T47D (cell line): ENCODE measurements at places on chromosomes 3 and 15.

DNA sequence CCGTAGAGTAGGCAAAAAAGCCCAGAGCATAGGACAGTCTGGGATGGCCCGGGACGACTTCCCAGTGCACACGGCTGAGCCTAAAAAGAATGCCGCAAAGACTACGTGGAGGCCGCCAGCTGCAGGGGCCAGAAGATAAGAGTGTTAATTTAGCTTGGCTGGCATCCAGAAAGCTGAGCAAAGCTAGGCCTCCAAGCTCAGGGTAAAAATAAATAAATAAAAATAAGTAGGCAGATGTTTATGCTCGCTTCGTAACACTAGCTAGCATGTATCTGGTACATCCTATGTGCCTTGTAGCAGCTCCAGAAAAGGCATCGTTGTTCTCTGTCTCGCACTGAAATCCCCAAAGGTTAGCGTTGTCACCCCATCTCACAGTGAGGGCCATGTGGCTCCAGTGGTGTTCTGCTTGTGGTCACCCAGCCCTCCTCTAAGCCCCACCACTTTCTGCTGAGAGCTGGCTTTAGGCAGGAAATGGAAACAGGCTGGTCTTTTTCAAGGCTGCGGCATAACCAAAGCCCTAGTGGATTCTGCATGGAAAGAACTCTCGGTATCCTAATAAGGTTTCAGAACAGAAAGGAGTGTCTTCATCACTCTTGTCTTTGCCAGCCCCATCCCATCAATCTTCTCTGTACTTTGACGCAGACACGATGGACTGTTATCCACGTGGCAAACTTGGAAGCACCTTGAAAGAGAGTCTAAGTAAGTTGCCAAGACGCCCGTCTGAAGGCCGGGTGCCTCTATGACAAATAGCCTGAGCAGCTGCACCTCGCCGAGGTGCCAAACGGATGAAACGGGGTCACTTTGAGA lies 58.1 kb upstream of the MEF2A start:
- DNase-seq, result no peak

DNA sequence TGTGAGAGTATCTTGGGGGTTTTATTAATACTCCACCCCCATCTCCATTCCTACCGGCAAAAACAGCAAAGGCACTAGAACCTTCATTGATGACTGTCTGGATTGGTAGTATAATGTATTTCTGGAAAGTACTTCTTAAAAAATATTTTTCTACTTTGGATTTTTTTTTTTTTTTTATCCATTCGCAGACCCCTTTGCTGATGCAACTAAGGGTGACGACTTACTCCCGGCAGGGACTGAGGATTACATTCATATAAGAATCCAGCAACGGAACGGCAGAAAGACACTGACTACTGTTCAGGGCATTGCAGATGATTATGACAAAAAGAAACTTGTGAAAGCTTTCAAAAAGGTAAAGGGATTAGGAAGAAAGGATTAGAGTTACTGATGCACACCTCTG lies 1.2 kb downstream of the EIF1B start:
- DNase-seq, result no peak

DNA sequence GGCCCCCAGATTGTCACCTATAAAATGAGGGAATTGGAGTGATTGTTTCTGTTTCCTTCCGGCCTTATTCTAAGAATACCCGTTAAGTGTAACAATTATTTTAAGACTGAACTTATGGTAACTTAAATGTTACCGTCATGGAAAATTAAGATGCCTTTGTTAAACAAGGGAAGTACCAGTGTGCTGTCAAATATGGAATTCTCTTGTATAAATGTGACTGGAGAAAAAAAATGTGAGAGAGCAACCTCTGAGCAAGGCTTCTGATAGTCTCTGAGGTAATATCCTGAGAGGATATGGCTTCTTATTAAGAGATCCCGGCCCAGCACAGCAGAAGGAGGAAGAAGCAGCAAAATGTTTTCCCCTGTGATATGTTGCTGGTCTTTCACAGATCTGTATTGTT lies 480.7 kb upstream of the ADAMTS9 start:
- DNase-seq, result no peak

DNA sequence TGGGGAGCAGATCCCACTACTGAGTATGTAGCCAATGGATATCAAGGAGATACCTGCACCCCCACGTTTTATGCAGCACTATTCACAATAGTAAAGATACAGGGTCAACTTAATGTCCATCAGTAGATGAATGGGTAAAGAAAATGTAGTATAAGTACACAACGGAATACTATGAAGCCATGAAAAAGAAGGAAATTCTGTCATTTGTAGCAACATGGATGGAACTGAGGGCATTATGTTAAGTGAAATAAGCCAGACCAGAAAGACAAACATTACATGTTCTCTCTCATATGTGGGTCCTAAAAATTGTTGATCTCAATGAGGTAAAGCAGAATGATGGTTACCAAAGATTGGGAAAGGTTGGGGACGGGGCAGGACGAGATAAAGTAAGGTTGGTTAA lies 14.6 kb downstream of the PP2D1 start:
- DNase-seq, result no peak

- DNase-seq, result no peak
These were observed 332.5 kb upstream of the TBL1XR1 start for GRCh38 chr3:177529716-177530335.
